Activated CD4-positive, alpha-beta T cell treated with anti-CD3 and anti-CD28 coated beads for 4 hours (primary cell): ENCODE measurements at places on chromosomes 16 and 17.
A peak's percentile ranks its signal among the peaks of the same experiment; 100 is the strongest.

GRCh38 chr16:83271970-83272575 lies 535.7 kb upstream of the HSBP1 start:
- no peak for DNase-seq

- no peak for DNase-seq
Measured at GRCh38 chr16:84486551-84487235, 17.8 kb downstream of the MEAK7 start.

- peak; percentile 49 for DNase-seq
Measured at GRCh38 chr17:65173284-65173793, 36.2 kb downstream of the RGS9 start.

DNA sequence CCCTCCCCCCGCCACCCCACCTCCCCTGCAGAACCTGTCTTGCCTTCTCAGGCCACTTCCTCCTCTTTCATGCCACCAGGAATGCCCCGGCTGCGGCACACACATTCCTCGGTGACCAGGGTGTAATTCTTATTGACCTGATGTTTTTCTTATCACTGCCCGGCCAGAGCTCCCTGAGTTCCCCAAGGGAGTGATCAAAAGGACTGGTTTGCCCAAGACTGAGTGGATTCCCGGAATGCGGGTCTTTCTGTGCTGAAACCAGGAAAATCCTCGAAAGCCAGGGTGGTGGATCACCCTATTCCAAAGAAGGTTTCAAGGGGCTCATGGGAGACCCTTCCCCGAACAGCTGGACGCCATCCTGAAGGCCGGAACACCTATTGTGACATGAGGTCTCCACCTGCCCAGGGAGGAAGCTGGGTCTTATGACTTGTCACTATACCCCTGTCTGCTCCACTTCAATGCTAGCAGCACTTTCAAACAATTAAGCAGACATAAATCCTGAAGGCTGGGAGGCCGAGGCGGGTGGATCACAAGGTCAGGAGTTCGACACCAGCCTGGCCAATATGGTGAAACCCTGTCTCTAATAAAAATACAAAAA lies 53.0 kb upstream of the RPL38 start:
- no peak for DNase-seq

DNA sequence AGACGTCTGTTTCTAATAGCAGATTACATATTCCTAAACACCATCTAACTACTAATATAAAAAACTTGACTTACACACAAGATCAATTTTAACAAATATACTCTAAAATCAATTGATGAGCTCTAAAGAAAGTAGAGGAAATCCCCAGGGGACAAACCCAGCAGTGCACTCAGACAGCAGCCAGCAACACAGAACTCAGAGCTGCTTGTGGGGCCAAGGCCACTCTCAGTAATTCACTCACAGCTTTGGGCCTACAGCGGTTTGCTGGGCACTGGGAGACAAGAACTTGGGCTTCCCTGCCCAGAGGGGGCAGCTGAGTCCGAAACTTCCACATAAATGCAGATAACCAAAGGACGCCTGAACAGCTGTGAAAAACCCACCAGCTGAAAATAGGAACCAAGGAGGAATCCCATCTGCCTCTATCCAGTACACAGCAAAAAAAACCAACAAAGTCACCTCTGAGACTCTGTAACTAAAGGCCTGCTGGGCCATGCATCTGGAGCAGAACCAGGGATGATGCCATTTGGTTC lies 21.4 kb downstream of the NPLOC4 start:
- DNase-seq, result no peak

DNA sequence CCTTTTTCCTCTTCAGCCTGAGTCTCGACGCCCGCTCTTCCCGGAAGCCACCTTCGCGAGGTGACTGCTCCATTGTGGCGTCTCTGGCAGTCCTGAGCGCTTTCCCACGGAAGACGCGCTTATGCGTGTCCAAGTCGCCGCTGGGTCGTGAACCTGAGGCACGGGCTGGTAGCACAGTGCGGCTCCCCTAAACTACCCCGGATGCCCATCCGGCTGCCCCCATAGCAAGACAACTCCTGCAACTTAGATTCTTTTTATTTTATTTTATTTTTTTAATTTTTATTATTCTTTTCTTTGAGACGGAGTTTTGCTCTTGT lies 2.1 kb upstream of the ESRP2 start:
- no peak for DNase-seq

DNA sequence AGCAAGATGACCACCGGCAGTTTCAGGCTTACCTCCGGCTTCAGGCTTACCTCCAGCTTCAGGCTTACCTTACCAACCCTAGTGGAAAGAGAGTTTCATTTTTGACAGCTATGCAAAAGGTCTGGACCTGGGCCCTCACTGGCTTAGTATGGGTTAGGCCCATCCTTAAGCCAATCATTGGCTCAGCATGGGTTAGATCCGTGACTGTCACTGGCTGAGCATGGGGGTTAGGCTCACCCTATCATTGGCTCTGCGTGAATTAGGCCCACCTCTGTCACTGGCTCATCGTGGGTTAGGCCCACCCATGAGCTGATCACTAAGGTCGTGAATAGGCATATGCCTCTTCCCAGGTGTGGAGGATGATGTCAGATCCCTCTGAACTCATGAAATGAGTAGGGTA lies 8.1 kb downstream of the NDE1 start:
- DNase-seq, result no peak

DNA sequence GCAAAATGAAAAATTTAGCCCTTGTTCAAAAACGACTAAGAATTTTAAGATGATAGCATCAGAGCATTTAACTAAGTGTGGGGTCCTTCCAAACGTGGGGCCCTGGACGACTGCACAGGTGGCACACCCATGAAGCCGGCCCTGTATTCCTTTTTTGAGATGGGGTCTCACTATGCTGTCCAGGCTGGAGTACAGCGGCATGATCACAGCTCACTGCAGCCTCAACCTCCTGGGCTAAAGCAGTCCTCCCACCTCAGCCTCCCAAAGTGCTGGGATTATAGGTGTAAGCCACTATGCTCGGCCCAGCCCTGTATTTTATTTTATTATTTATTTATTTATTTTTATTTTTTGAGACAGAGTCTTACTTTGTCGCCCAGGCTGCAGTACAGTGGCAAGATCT lies 90.7 kb upstream of the CDC42EP4 start:
- DNase-seq, result no peak

GRCh38 chr16:50198802-50199403 lies 45.8 kb downstream of the TENT4B start:
- DNase-seq, result no peak

DNA sequence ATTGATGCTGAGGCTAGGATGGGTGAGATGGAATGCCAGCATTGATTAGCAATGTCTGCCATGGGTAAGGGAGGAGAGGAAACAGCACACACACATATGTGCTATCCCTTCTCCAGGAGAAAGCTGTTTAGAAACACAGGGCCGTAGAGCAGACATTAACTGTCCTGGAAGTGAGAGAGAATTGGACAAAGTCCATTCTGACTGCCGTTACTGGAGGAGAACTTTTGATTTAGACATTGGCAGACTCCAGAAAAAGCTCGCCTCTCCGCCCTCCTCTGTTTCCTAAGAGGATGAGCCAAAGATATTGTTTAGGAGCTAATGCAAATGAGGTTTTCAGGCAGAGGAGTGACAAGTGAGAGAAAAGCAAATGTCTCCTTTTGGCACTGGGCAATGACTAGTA lies 237.0 kb downstream of the HAPSTR1 start:
- no peak for DNase-seq

- no peak for DNase-seq
Measured at GRCh38 chr17:78523934-78524655, 53.1 kb downstream of the DNAH17 start.

DNA sequence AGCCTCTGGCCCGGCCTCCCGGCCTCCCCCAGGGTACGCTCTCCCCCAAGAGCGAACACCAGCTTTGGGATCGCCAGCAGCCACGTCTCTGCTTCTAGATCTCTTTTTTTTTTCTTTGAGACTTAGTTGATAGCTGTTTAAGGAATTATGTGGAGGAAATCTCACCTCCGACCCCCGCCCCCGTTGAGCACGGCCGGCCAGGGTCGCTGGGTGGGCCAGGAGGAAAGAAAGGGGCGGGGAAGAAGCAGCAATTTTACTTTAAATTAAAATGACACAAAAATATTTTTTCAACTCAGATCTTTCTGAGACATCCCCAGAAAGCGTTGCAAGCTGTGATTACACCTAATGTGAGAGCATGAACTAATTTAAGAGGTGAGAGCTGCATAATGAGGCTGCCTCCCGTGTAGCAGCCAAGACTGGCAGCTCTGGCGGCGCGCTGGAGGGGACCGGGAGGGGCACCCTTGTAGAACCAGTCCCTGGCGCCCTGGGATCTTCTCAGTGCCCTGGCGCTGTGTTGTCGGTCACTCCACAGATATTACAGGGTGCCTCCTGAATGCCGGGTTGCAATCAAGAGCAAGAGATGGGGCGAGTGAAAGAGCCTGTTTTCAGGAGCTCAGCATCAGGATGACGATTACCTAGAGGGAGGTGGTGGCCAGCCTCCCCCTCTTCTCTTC lies 1.9 kb upstream of the CBLN1 start:
- DNase-seq, result no peak

DNA sequence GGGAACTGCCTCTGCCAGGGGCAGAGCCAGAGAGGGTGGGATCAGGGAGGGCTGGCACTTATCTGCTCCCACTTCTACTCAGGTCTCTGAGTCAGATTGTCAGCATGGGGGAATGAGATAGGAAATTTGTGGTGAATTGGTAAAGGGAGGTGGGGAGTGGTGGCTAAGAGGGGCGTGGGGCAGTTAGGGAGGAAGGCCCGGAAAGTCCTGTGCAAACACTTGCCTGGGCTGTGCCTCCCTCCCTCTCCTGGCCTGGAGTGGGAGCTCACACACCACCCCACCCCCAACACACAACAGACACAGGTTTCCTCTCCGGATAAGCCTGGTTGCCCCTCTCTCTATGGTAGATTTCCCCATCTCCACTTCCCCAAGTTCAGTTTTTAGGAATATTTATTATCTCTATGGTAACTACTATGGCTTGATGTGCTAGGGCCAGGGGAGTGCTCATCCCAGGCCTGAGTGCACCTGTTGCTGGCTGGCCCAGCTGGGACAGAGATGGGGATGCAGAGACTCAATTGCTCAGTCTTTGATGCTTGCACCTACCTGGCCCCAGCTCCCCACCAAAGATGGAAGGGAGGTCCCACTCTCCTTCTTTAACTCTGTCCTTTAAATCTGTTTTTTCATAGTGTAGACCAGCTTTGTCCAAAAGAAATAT lies 2.7 kb downstream of the SPNS2 start:
- DNase-seq, result no peak

DNA sequence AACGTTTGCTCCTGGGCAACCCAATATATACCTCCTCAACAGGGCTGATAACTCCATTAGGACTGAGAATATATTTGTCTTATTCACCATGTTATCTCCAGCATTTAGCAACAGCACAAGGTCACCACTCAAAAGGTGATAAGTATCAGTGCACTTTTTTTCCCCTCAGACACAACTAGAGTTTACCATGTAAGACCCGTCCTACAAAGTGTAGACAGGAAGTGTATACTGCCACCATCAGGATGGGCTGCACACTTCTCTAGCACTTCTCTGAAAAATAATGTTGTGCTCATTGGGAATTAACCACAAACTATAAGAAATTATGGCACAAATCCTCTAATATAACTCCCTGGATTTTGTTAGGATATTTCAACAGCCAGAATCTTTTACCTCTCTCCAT lies 5.7 kb upstream of the VAT1L start:
- DNase-seq, result no peak

DNA sequence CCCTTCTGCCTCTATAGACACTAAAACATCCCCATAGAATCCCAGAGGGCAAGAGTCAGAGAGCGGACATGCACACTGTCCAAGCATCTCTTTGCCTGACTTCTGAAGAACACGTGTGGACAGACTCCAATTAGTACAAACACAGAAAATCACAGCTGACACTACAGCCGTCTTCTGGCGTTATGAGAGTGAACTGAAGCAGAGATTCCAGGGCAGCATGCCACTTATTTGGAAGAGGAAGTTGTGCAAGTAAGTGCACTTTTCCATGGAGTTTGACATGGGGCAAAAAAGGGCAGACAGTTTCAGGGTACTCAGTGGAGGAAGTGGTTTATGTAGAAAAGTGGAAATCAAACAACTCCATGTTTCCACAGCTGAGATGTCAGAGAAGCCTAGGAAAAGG lies 16.8 kb upstream of the ZNF287 start:
- no peak for DNase-seq

- no peak for DNase-seq
Measured at GRCh38 chr16:19136549-19137196, 22.9 kb downstream of the ITPRIPL2 start.

- DNase-seq, result no peak
Measured at GRCh38 chr16:80976946-80977345, 29.7 kb downstream of the CMC2 start.

DNA sequence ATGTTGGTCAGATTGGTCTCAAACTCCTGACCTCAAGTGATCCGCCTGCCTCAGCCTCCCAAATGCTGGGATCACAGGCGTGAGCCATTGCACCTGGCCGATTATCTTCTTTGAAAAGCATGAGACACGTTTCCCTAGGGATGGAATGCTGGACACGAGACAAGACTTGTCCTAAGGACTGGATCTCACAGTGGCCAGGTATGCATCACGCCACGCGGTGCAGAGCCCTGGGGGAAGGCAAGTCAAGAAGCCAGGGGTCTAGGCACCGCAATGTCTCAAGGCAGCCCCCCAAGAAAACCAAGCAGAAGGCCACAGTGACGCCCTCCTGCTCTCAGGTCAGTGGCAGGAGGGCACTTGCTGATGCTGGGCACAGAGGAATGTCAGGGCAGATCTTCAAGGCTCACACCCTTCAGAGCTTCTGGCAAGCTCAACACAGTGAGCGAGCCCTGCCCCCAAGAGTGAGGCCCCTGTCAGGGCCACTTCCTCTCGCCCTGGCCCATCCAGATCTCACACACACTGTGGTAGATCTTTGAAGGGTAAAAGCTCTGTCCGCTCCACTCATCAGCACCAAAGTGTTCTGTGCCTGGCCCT lies 134.7 kb downstream of the ZNF778 start:
- no peak for DNase-seq

GRCh38 chr16:53822936-53823529 lies 119.1 kb downstream of the FTO start:
- DNase-seq, result peak; percentile 1

DNA sequence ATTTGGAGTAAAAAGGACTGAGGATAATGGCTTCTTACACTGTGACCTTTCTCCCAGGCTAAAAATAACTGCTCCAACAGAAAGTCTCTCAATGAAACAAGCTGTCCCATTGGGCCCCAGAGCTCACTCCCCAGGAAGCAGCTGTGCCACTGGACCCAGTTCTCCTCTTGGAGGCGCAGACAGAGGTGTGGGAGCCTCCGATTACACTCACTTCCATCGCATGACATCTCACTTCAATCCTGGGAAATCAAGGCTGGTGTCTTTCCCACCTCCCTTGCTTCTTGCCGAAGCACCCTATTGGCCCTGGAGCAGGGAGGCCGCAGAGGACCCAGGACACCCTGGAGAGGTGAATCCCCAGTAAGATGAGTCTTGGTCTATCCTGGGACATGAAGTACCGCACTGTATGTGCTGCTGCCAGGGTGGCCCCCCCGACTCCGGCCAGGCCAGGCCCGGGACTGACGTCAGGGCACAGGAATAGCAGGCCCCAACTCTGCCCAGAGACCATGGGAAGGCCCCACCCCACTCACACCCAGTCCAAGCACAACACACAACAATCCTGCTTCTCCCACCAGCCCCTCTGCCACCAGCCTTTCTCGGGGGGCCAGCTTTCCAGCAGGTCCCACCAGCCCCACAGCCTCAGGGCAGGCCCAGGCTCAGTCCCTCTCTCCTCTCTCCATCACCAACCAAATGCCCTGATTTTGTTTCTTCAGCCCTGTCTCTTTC lies 29.5 kb downstream of the SRL start:
- DNase-seq, result no peak
